ENCODE measurements at places on chromosomes 16 and 17. TPM values are rescaled to one million over a fixed set of nuclear protein-coding genes. Genes with fewer than 3 reads are reported as not detected.

Gene KSR1
- 7.4 TPM for total RNA-seq

Gene PRAC1
- total RNA-seq: not detected

Gene NUBP2
- total RNA-seq: 112 TPM

Gene MT1E
- total RNA-seq: not detected

Gene KRT40
- not detected for total RNA-seq

Gene HAGH
- total RNA-seq: 18.4 TPM

Gene ZNF48
- 7.4 TPM for total RNA-seq

Gene DLX4
- 1.6 TPM for total RNA-seq

Gene KCNJ2
- total RNA-seq: 0.12 TPM

Gene TELO2
- total RNA-seq: 3.6 TPM

Gene GFER
- 13.4 TPM for total RNA-seq

Gene OR3A2
- total RNA-seq: not detected

Gene CD300LG
- total RNA-seq: not detected

Gene PRSS21
- not detected for total RNA-seq

Gene PROCA1
- total RNA-seq: 0.70 TPM

Gene VAT1
- 104 TPM for total RNA-seq

Gene WFIKKN1
- total RNA-seq: not detected

Gene MSLN
- not detected for total RNA-seq

Gene MARVELD3
- total RNA-seq: not detected

Gene GNG13
- total RNA-seq: not detected

Gene SGSH
- 8.5 TPM for total RNA-seq

Gene HOXB7
- 22.4 TPM for total RNA-seq

Gene SLC35B1
- 142 TPM for total RNA-seq

Gene FTSJ3
- 124 TPM for total RNA-seq

Gene HSPB9
- total RNA-seq: not detected

Gene MYH1
- not detected for total RNA-seq

Gene TBC1D3E
- total RNA-seq: not detected

Gene SKA2
- total RNA-seq: 122 TPM

Gene JPT2
- 71.2 TPM for total RNA-seq

Gene EVI2A
- total RNA-seq: 7.7 TPM

Gene ESRP2
- total RNA-seq: not detected

Gene TBX4
- not detected for total RNA-seq
